ENCODE measurements at places on chromosomes 1 and 21. TPM values are rescaled to one million over a fixed set of nuclear protein-coding genes. Genes with fewer than 3 reads are reported as not detected.
A peak's percentile ranks its signal among the peaks of the same experiment; 100 is the strongest.

DNA sequence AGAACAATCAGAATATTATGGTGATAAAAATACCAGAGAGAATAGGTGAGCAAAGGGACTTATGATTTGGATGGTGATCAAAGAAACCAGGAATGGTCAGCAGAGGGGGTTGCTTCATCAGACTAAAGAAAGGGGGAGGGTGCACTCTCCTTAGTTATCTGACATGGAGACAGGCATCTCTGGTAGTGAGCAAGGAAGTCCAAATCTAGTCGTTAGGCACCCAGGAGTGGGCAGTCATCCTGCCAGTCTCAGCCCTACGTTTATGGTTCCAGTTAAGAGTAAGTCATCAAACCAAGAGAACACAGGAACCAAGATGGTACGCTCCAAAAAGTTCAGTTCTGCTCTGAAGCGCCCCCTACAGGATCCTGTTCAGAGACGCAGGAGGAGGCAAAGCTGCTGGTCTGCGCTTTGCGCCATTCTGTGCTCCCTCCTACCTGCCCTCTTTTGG lies 28.6 kb downstream of the EBNA1BP2 start:
- peak; percentile 63 for DNase-seq

DNA sequence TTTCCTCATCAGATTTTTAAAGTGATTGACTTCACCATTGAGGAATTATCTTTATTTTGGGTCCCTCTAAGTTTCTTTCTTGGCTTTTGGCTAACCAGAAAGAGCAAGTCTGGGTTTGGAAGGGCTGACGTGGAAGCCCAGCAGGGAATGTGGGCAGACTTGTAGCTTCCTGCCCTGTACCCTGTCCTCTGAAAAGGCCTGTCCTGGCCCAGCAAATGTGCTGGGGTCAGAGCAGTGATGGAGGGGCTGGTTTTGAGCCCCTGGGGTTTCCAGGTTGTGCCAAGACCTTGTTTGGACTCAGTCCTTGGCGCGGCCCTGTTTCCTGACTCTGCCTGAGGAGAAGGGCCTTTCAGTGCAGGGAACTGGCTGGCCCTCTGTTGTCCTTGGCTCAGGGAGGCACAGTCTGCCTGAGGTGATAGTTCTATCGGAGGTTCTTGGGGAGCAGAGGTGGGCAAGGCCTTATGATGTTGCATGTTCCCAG lies 72.1 kb downstream of the UCK2 start:
- DNase-seq, result no peak

- DNase-seq, result no peak
Measured at GRCh38 chr1:247317702-247318101, 14.0 kb downstream of the ZNF496 start.

DNA sequence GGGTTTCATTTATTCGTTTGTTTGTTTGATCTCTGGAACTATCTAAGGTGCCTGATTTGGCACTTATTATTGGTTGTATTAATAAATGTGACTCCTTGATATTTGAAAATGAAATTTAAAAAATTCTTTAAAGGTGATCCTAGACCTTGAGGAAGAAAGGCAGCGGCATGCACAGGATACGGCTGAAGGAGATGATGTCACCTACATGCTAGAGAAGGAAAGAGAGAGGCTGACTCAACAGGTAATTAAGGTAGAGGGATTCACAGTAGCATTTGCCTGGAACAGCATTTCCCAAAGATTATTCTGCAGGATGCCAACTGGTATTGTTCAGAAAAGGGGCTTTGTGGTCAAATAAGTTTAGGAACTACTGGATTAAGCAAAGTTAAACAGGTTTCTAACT lies 54.4 kb upstream of the WNT2B start:
- DNase-seq, result no peak

Gene BCAN
- total RNA-seq, result 8.8 TPM

GRCh38 chr1:164440232-164440631 lies 118.8 kb upstream of the PBX1 start:
- DNase-seq, result peak; percentile 25

GRCh38 chr21:26077521-26077920 lies 93.0 kb downstream of the APP start:
- no peak for DNase-seq

GRCh38 chr1:204945565-204945977 lies 74.9 kb downstream of the NFASC start:
- DNase-seq, result no peak

Gene HSD11B1
- total RNA-seq, result 18.0 TPM

DNA sequence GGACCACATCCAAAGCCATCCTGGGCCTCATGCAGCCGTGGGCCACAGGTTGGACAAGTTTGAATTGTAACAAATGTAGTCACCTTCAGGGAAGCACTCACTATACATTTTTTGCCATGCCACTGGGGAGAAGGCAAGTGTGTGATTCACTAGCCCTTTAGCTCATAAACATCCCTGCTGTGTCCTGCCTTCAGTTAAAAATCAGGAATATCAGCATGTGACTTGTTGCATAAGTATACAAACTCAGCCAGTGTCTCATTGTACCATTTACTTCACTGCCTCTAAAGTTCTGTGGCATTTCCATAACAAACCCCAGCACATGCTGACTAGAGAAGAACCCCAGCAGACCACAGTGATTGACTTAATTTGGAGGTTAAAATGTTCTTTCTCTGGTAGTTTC lies 142.0 kb upstream of the C1orf105 start:
- no peak for DNase-seq

GRCh38 chr1:110875216-110875731 lies 2.3 kb downstream of the CD53 start:
- no peak for DNase-seq

- DNase-seq, result no peak
Measured at GRCh38 chr1:172298141-172298540, 122.3 kb upstream of the C1orf105 start.

- DNase-seq, result no peak
Measured at GRCh38 chr1:243325305-243325890, 69.6 kb downstream of the SDCCAG8 start.
